ENCODE measurements at places on chromosomes 5 and 9.

GRCh38 chr5:133299021-133299420 is 247.2 kb downstream of the HSPA4 start:
- DNase-seq = no peak

DNA sequence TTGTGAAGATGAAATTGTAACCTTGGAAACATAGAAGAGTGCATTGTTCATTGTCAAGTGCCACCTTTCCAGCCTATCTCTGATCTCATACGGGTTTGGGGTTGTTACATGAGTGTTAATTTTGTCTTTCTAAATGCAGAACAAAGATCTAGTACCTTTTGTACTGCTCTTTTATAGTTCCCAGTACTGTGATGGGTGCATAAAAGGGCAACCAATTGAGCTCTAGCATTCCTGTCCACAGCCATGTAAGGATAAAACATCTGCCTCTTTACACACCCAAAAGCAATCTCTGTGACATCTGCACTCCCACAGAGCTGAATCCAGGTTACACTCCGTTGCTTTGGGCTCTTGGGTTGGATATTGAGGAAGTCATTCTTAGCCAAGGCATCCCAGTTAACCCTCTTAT is 255.2 kb downstream of the SGCD start:
- no peak for DNase-seq

DNA sequence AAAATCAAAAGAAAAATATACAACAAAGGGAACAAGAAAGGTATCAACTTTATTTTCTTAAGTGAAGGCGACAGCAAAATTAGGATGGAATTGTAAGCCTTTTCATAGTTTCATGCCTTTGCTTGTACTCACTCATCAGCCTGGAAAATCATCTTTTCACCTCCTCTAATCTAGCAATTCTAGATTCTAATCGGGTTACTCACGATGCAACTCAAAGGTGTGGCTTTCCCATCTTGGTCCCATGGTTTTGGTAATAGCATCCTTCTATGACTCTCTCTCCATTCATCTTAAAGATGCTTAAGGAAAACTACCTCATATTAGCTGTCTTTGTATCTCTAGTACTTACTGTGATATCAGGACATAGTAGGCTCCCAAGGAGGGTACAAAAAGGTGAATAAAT is 30.5 kb downstream of the DNAH5 start:
- no peak for DNase-seq

DNA sequence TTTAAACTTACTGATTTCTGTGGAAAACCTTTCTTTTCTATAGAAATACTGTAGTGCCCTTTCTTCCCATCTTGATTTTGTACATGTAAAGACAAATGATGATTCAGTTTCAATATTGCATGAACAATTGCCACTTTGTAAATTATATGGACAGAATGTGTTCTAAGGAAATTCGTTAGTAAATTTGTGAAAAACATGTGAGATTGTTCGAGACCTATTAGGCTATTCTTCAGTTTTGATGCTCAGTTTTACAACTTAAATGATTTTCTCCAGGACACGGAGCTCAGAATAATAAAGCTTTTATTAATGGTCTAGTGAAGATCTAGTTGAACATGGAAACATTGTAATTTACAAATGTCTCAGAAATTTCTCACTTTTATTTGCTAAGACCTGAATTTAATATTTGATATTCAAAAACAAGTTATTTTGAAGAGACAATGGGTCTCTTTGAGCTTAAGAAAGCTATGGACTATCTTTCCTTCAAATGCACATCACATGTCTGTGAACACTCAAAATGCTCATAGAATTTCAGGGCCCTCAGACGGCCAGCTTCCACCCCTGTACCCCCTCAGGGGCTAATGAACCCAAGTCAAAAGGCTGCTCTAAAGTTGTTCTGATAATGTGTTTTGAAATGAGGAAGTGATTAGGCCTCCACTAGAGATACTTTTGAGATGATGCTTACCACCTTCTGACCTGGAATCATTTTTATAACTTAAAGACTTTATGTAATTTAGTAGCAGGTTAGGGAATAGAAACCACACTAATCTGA is 54.1 kb upstream of the FSD1L start:
- no peak for DNase-seq

DNA sequence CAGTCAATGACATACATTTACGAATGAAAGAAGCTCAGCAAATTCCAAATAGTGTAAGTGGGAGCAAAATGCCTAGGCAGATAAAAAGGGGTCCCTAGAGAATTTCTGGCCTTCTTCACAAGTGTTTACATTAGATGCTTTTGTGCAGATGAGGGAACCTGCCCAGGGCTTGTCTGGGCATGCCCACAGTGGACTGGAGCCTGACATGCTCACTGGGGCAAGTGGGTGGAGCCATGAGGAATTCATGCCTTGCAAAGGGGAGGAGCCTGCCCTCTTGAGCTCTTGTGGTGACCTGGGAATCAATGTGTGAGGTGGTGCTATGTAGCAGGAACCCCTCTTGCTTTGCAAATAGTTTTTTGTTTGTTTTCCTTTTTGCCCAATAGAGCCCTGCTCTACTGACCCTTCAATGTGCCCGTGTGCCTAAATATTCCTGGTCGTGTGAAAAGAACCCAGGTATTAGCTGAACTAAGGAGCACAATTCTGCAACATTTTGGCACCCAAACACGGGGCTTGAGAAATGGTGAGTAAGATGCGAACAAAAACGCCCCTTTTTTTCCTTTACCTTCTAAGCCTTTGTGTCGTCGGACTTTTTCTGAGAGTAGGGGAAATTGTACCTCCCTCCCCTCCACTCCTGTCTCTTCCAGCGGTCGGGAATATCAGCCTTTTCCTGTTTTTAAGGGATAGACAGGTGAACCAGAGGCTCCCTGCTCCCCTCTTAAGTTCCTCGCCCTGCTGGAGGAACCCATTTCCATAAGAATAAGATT is 433.8 kb upstream of the CDH9 start:
- no peak for DNase-seq

- no peak for DNase-seq
Measured at GRCh38 chr9:36847781-36848673, 186.0 kb downstream of the PAX5 start.

GRCh38 chr5:107858324-107858723 is 187.6 kb upstream of the EFNA5 start:
- no peak for DNase-seq

GRCh38 chr5:37165761-37166160 is 83.4 kb downstream of the CPLANE1 start:
- DNase-seq = no peak

DNA sequence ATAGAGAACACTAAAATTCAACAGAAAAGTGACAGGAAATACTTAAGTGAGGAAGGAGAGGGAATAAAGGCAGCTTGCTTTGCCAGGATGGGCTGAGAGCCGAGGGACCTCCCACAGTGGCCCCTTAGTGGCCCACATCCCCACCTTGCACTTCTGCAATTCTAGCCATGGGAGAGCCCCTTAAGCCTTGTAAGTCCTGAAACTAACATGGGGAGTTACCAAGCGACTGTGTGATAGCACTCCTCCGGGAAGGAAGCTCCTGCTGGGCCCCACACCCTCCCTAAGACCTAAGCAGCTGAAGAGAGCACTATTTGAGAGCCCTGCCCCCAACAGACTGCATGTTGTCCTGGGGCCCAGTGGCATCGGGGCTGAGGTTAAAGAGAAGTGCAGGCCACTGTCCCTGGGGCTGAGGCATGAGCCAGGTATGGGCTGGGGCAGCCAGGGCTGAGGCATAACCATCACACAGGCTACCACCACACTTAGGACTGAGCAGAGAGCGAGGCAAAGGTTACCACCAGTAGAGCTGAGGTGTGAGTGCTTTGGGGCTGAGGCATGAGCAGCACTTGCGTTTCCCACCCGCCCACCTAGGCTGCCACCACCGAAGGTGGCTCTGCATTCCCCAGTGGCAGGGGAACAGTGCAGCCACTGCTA is 301.8 kb upstream of the TRPC7 start:
- DNase-seq = no peak

- DNase-seq = no peak
Measured at GRCh38 chr5:177546258-177546741, 8.1 kb downstream of the FAM193B start.

GRCh38 chr5:139178589-139178917 is 19.6 kb downstream of the SIL1 start:
- no peak for DNase-seq

DNA sequence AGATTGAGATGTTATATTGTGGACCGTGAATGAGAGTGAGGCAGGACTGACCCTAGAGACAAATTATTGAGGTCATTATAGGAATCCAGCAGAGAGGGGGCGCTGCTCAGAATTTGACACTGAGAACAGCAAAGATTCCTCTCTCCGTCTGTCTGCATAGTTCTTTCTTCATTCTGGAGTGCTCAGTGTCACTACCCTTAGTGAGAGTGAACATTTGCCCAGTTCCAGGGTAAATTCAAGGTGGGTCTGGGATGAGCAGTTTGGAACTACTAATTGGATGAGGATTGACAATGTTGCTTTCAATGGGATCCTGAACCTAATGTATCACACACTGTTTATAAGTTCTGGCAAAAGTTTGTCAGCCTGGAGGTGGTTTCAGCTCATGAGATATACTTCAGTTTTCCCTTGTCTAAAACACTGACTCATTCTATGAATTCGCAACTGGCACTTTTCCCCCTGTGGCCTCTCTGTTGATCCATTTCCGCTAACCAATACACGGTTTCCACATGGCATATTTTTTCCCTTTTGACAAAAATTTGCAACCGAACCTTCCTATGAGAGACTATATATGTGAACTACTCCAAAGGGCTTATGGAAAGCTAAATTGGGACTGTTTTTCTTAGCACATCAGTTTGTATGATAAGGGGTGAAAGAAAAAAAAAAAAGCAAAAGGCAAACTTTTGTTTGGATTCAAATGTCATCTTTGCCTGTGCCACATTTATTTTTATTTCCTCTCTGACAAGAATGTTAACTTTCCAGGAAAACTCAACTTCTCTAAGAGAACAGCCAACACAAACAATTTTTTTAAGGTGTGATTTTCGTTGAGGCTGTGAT is 1240.7 kb upstream of the WWC1 start:
- DNase-seq = no peak

- no peak for DNase-seq
Measured at GRCh38 chr5:161302559-161302958, 244.0 kb downstream of the GABRB2 start.

- DNase-seq = no peak
Measured at GRCh38 chr5:98349251-98349989, 424.0 kb upstream of the RGMB start.

DNA sequence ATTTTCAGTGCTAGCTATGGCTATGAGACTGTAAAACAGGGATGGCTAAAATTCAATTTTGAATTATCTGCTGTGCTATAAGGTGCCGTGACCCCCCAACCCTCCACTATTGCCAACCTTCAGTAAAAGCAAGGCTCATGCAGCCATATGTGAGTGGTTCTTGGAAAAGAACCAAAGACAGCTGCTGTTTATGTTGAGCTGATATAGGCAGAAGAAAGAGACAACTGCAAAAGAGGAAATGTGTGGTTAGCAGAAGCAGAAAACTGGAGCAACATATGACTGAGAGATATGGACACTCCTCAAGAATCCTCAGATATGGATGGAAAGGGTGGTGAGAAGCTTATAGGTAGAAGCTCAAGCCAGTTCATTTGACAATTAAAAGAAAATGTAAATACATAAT is 200.3 kb downstream of the TLE1 start:
- no peak for DNase-seq

- DNase-seq = no peak
Measured at GRCh38 chr5:107461770-107462169, 209.0 kb downstream of the EFNA5 start.

GRCh38 chr5:32443145-32443540 is 1.4 kb downstream of the ZFR start:
- no peak for DNase-seq

DNA sequence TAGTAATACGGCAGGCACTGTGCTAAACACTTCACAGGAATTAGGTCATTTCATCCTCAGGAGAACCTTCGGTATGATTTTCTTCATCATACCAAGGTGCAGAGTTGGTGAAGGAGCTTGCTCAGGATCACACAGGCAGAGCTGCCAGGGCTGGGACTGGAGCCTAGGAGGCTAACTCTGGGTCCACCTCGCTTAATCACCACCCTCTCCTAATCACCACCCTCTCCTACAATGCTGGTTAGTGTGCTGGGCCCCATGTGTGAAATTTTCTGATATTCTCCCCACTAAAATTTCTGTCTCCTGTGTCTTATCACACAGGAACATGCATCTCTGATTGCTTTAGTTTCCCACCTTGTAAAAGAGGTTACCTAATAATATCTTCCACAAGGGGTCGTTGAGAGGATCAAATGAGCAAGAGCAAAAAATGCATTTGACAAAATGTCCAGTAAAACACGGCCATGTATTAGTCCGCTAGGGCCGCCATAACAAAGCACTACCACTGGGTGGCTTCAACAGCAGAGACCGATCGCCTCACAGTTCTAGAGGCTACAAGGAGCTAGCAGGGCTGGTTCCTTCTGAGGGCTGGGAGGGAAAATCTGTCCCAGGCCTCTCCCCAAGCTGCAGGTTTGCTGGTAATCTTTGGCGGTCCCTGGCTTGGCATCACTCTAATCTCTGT is 128.2 kb upstream of the NFIB start:
- no peak for DNase-seq

DNA sequence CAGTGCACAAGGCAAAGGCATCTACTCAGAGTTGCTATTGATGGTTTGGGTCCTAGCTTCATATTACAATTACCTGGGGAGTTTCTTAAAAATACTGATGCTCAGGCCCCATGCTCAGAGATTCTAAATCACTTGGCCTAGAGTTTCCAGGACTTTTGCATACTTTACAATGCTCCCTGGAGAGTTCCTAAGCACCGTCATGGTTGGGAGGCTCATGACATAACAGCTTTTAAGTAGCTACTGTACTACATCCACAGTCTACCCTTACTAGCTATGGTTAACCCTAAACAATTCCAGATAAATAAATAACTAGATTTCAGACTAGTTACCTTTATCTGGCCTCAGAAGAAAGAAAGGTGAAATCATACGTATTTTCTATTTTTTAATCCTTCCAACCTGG is 414.4 kb downstream of the PDE4D start:
- DNase-seq = no peak

- DNase-seq = no peak
Measured at GRCh38 chr5:83474991-83475390, 3.4 kb downstream of the VCAN start.

GRCh38 chr5:11494340-11494739 is 409.9 kb downstream of the CTNND2 start:
- DNase-seq = no peak

GRCh38 chr5:7878381-7878873 is 9.5 kb downstream of the MTRR start:
- DNase-seq = no peak

DNA sequence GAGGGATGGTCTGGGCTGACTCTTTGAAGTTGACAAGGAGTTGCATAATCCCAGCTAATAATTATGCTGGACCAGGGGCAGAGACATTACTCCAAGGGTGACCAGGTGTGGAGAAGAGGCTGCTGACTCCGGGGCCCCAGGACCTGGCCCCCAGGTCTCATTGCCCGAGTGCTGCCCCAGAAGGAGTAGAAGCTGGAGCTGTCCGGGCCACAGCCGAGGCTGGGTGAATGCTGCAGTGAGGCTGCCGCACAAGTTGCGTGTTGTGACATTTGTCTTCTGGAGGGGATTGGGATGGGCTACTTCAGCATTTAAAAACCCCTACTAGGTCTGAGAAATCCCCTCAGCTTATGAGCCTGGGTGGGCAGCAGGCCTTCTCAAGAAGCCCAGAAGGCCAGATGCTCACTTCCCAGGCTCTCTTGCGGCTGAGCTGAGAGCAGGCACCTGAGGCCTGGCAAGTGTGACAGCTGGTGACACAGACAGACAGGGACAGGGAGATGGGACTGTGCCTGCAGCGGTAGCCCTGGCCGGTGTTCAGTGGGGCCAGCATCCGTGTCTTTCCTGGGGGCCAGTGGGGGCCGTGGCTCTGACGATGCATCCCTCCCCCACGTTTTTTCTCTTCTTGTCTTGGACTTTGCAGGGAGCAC is 122.8 kb downstream of the KCNIP1 start:
- DNase-seq = no peak

GRCh38 chr9:89793124-89793495 is 188.3 kb downstream of the GADD45G start:
- DNase-seq = no peak

All from CD4-positive, alpha-beta T cell treated with Interleukin-4 for 1 hour (primary cell).